ENCODE measurements at places on chromosomes 5 and 9.
A peak's percentile ranks its signal among the peaks of the same experiment; 100 is the strongest.

GRCh38 chr5:150589862-150590601 lies 50.4 kb upstream of the SYNPO start:
- peak; percentile 90 for DNase-seq

DNA sequence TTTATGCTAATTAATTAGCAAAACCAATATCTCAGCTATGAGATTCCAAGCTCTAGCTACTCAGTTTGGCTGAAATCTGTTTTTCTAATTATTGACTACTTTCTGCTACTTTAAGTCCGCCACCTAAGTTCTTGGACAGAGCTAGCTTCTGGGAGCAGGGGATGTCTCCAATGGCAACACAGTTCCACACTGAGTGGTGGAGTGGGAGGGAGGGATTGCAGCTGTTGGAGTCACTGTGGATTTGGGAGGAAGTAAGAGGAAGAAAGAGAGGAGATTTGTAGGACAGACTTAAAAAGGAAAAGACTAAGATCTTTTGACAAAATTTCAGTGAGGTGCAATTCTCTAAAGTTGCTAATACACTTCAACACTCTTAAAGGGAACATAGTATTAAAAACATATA lies 450.8 kb downstream of the NFIB start:
- DNase-seq: peak; percentile 83

DNA sequence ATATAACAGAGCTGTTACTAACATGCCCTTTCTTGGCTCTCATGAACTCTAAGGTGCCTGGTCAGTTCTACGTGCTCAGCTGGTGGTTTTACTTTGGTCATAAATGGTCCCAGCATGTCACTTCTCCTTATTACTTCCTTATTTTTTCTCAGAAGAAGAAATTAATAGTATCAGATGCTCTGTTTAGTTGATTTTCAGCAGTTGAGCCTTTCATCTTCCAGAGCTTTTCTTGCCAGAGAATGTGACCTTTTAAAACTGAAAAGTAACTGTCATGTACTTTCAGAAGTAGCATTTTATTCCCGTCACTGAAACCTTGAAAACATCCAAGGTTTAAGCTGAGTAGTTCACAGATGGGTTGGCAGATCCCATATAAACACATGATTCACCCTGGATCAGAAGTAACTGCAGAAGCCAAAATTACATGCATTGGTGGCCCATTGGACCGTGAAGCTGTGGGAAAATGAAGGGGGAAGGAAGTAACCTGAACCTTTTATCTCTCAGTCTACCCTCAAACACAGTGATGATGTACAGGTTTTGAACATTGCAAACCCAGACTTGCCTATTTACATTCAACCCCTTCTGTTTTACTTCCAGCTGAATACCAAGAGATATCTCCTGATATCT lies 50.5 kb downstream of the HACD4 start:
- peak; percentile 1 for DNase-seq

DNA sequence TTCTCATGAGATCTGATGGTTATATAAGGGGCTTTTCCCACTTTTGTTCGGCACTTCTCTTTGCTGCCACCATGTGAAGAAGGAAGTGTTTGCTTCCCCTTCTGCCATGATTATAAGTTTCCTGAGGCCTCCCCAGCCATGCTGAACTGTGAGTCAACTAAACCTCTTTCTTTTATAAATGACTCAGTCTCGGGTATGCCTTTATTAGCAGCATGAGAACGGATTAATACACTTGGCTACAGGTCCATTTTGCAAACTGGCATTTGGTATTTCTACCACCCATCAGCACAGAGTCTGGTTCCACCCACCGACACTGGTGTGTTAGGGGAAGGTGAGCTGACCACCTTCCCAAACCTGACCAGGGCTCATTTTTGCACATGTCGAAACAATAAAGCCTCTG lies 47.9 kb upstream of the RARS1 start:
- DNase-seq: no peak

DNA sequence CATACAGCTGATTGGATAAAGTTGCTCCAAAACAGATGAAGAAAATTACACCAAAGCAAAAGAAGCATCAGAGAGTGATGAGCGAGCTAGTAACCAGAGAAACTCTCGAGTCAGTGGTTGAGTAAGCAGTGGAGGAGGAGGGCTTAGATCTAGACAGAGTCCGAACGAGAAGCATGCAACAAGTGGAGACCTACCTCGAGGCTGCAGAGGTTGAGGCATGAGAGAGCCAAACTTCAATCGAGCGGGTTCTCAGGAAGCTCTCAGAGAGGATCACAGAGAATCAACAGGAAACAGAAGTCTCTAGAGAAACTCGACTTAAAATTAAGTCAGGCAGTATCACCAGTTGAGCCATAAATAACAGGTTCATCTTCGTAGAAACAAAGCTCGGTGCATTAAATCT lies 6.1 kb downstream of the RUSC2 start:
- no peak for DNase-seq

DNA sequence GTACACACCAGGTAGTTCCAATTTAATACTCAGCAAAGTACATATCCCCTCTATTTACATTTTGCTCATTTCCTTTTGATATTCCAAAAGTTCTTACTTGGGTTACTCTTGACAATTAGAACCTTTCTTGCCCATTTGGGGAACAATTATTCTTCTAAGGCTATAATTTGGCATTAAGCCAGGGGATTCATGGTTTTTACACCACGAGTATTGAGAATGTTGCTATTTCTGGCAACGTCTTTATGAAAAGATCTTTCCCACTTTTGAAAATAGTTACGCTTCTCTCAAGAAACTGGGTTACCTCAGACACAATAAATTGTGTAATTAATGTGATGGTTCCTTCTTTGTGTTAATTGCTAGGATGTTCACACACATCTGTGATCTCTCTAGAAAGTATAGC lies 11.5 kb upstream of the CAAP1 start:
- DNase-seq: no peak

- DNase-seq: no peak
Observed at GRCh38 chr9:15180124-15180523, 126.9 kb downstream of the TTC39B start.

GRCh38 chr5:160439205-160439600 lies 17.5 kb downstream of the PTTG1 start:
- DNase-seq: peak; percentile 90

DNA sequence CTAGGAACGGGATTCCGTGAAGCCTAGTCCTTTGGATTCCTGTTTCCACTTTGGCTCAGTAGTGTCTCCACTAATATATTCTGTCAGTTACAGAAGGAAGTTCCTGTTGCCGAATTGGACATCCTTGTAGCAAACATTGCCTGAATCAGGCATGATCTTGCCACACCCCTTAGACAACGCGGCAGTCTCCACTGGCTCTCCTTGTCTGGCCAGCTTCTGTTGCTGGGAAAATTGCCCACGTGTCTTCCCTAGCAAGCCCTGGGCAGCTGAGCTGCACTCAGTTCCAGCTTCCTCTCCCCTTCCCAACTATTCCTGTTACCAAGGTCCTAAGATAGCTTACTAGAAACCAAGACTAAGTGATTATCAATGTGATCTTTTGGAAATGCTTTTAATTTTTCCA lies 316.6 kb upstream of the RIOK2 start:
- no peak for DNase-seq

- no peak for DNase-seq
Observed at GRCh38 chr9:1956958-1957357, 58.2 kb upstream of the SMARCA2 start.

- DNase-seq: peak; percentile 37
Observed at GRCh38 chr5:59034498-59035186, 451.8 kb downstream of the RAB3C start.

- DNase-seq: no peak
Observed at GRCh38 chr9:134190232-134191121, 26.1 kb upstream of the RNU6ATAC start.

DNA sequence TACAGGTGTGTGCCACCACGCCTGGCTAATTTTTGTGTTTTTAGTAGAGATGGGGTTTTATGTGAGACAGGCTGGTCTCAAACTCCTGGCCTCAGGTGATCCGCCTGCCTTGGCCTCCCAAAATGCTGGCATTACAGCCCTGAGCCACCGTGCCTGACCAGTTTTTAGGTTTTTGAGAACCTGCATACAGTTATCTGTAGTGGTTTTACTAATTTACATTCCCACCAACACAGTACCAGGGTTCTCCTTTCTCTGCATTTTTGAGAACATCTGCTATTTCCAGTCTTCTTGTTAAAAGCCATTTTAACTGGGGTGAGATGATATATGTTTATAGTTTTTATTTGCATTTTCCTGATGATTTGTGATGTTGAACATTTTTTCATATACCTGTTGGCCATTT lies 12.8 kb downstream of the DMXL1 start:
- no peak for DNase-seq

- no peak for DNase-seq
Observed at GRCh38 chr5:143698574-143698973, 113.4 kb upstream of the HMHB1 start.

- no peak for DNase-seq
Observed at GRCh38 chr5:120327180-120327579, 136.9 kb upstream of the PRR16 start.

GRCh38 chr5:57834829-57835608 lies 352.4 kb upstream of the ACTBL2 start:
- peak; percentile 94 for DNase-seq

- DNase-seq: no peak
Observed at GRCh38 chr9:118651511-118651910, 717.7 kb downstream of the BRINP1 start.

GRCh38 chr9:16085167-16085726 lies 532.4 kb downstream of the CCDC171 start:
- no peak for DNase-seq

- DNase-seq: peak; percentile 65
Observed at GRCh38 chr5:5487585-5488360, 65.3 kb downstream of the ICE1 start.

GRCh38 chr5:130541617-130542221 lies 623.3 kb downstream of the HINT1 start:
- DNase-seq: no peak

DNA sequence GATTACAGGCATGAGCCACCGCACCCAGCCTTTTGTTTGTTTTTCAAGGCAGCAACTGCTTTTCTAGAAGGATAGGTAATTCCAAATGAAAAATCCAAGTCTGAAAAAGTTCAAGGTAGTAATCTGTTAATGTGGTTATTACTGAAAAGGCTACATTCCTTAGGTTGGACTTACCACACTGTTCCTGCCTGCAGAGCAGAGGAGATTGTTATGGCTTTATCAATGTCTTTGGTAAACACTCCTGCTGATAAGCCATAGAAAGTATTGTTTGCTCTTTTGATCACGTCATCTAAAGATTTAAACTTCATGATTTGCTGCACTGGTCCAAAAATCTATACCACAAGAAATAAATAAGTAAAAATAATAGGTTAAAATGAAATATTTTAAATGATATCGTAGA lies 43.4 kb downstream of the ALDH1A1 start:
- no peak for DNase-seq

GRCh38 chr5:80125022-80125961 lies 90.1 kb downstream of the THBS4 start:
- no peak for DNase-seq

- no peak for DNase-seq
Observed at GRCh38 chr9:292915-293314, 78.2 kb downstream of the DOCK8 start.

- no peak for DNase-seq
Observed at GRCh38 chr5:31939151-31939550, 235.0 kb downstream of the GOLPH3 start.

DNA sequence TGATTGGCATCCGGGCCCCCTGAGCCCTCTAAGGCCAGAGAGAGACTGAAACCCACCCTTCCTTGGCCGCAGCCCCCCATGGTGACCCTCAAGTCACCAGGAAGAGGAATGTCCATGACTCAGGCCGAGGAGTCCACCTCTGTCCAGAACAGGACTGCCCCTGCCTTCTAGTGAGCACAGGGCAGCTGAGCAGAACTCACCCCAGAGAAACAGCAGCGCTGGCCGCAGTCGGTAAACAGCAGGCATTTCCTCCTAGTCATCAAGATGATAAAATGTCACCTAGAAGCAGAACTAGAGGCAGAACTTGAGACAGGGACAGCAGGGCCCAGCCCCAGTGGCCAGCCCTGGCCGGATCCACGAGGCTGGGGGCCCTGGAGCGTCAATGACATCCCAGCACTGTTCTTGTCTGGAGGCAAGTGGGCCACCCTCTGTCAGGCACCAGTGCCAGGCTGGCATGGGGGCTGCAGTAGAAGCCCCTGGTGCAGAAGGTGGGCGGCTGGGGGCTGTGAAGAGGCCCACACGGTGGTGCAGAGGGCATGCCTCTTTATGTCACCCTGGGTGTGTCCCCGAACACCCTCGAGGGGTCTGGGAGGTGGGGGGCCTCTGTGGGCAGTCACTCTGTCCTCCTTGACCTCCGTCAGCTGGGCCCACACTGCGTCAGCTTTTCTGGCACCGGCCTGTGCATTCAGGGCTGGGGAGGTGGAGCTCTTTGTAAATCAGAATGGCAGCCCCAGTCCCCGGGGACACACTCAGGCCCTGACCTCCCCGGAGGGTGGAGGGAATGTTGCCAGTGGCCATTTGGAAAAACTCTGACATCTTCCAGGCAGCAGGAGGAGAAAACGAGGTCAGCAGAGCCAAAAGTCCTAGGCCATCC lies 83.0 kb downstream of the NTNG2 start:
- DNase-seq: no peak

DNA sequence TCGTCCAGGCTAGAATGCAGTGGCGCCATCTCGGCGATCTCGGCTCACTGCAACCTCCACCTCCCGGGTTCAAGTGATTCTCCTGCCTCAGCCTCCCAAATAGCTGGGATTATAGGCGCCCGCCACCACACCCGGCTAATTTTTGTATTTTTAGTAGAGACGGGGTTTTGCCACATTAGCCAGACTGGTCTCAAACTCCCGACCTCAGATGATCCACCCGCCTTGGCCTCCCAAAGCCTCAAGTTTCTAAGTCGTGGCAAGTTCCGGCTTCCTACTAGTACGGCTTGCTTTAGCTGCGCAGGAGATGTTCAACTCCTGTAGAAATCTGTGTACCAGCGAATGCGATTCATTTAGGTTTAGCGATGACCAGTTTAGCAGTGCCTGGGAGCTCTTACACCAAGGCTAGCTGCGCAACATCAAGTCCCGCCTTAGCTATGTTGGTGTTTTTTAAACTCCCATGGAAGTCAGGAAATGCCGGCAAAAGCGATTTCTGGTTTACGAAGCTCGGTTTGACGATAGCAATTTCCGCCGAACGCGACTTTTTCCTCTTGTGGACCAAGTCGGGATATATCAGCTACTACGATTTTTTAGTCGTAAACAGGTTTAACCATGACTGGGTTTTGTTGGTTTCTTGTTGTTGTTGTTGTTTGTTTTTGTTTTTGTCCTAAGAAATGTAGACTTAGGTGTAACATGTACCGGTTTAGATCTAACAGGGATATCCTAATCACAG lies 46.4 kb downstream of the ANXA2R start:
- DNase-seq: no peak

DNA sequence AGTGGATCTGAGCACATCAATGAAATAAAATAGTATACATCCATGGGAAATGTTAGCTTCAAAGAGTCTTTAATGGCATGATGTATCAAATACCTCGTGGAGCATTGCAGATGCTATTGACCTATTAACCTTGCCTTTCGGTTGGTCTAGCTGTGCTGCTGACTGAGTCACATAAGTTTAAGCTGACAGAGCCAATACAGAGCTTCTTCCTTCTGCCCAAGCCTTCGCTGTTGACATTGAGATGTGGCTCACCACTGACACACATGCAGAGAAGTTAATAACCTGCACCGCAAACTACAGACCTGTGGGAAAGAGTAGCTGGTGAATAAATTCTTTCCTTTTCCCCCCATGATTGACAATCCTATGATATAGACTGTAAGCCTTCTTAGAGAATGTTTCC lies 78.2 kb downstream of the LURAP1L start:
- DNase-seq: no peak

GRCh38 chr5:94376672-94377345 lies 241.6 kb downstream of the KIAA0825 start:
- DNase-seq: peak; percentile 20

All from SJCRH30 (cell line).